ENCODE measurements at places on chromosomes 13 and 19.

DNA sequence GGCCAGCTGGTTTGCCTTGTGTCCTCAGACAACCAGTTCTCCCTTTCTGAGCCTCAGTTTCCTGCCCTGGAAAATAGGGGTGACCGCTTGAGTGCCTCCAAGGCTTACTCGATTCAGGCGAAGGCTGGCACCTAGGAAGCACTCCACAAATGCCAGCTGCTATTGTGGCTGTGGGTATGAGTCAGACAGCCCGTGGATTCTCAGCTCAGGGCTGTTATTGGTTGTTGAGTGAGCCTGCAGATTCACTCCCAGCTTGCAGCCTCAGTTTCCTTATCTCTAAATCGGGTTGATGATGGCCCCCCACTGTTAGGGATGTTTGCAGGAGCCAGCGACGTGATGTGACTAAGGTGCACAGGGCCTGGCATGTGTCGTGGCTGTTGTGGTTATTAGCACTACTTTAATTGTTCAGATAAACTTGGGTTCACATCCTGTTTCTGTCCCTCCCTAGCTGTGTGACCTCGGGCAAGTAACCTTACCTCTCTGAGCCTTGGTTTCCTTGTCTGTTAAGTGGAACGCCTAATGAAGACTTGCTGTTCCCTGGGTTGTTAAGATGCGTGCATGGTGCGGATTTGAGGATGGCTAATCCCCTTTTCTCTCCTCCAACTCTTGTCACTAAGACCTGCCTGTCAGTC is 2.4 kb downstream of the MARK4 start:
- DNase-seq, result no peak

DNA sequence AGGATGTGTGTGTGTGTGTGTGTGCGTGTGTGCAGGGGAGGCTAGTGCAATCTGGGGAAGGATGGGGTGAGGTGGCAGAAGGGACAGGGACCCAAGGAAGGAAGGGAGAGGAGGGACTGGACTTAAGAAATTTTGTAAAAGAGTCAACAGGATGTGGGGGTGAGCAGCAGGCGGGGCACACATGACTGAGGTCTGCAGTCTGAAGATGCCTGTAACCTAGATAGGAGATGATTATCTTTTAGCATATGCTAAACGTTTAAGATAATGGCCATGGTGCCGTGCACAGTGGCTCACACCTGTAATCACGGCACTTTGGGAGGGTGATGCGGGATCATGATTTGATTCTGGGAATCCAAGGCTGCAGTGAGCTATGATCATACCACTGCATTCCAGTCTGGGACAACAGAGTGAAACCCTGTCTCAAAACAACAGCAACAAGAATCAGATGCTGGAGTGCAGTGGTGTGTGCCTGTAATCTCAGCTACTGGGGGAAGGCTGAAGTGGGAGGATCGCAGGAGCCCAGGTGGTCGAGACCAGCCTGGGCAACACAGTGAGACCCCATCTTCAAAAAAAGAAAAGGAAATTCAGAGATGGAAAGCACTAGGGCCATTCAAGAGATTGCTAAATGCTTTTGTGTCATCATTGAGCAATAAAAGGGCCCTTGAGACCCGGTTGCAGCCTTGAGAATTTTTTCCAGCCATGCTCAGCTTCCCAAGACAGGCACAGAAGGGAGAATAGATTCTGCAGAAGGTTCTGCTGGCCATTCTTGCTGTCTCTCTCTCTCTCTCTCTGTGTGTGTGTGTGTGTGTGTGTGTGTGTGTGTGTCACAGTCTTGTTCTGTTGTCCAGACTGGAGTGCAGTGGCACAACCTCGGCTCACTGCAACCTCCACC is 3.8 kb upstream of the ZNF414 start:
- DNase-seq, result no peak

DNA sequence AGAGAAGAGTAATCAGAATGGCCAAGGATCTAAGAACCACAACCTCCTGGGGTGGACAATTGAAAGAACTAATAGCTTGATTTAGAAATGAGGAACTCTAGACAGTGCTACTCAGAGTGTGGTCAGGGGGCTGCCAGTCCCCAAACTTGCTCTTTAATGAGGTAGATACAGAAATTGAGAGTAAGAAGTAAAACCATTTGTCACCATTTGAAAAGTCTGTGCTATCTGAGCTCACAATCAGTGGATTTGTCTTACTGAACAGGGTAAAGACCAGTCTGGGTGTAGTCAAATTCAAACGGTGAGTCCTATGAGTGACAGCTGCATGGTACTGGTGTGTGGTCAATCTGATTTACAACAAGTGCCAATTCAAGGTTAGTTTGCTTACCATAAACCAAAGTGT is 118.9 kb downstream of the KL start:
- DNase-seq, result no peak

DNA sequence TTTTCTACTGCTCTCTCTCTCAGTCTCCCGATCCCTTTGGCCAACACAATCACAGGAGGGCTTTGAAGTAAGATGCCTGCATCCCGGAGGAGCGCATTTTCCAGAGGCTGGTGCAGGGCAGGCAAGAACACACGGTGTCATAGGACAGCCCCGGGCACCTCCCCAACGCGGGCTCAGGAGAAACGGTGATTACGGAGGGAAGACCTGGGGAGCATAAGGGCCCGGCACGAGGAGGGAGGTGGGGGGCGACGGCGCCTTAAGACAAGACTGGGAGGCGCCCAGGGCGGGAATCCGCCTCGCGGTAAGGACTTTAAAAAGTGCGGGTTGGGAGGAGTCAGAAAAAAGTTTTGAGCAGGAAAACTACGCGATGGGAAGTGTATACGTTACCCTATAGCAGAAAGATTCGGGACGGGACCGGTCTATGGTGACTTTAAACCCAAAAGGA is 18.7 kb upstream of the ZNF888 start:
- DNase-seq, result no peak

GRCh38 chr19:29966588-29967249 is 24.7 kb downstream of the URI1 start:
- DNase-seq, result no peak

DNA sequence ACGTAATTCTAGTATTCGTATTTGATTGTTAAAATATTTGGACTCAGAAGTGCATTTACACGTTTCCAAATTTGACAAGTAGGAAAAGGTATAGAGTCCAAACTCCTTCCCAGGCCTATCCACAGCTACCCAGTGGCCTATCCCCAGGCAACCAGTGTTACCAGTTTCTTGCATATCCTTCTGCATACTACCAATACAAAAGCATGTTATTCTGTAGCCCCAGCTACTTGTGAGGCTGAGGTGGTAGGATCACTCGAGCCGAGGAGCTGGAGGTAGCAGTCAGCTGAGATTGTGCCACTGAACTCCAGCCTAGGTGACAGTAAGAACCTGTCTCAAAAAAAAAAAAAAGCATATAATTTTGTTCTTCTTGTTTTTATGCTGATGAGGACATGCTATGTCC is 67.1 kb downstream of the LRCH1 start:
- DNase-seq, result no peak

GRCh38 chr19:35551091-35551810 is 5.8 kb downstream of the TMEM147 start:
- DNase-seq, result no peak
